ENCODE measurements at places on chromosomes 13 and 19.

- DNase-seq = no peak
Measured at GRCh38 chr19:990119-990571, 6.0 kb downstream of the WDR18 start.

GRCh38 chr19:50024719-50025021 is 502 bp downstream of the VRK3 start:
- DNase-seq = no peak

GRCh38 chr19:5595745-5596144 is 26.8 kb downstream of the SAFB2 start:
- no peak for DNase-seq

- no peak for DNase-seq
Measured at GRCh38 chr19:39832341-39833083, 1.4 kb downstream of the DYRK1B start.

DNA sequence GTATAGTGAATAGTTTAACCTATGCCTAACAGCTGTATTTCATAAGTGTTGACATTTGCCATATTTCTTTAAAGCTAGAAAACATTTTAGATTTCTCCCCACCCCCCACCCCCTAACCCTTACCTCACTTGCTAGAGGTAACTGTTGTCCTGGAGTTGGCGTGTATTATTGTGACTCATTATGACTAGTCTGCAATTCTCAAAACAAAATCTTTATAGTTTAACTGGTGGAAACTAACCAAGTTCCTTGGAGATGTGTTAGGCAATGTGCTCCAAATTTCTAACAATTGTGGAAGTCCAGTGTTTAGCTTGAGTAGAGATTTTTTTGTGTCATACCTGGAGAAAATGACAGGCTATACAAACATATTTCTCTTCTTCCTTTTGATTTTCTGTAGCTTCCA is 38.0 kb downstream of the KCTD4 start:
- DNase-seq = no peak

- no peak for DNase-seq
Measured at GRCh38 chr13:71801165-71801760, 65.7 kb downstream of the DACH1 start.

GRCh38 chr19:17725422-17726078 is 6.3 kb downstream of the MAP1S start:
- DNase-seq = no peak

DNA sequence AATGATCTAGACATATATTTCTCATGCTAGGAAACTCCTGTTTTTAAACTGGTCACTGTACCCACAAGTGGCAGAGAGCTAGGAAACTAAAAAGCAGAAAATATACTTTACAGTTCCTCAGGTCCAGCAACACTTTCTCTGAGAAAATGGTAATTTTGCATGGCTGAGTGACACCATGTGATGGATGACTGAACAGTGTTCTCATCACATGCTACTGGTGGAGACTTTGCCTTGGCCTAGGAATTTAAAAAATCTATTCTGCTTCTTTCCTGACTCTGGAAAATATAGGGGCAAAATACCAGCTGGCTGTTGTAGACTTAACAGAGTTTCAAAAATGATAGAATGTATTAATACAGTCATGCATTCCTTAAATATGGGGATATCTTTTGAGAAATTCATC is 50.0 kb downstream of the LATS2 start:
- DNase-seq = no peak

- no peak for DNase-seq
Measured at GRCh38 chr19:56201973-56202372, at the start of gene ZSCAN5C. Gene ZSCAN5C, plus strand, starts transcription at chr19:56202273. Its CDS starts 3,641 bp downstream, at chr19:56205914.

- no peak for DNase-seq
Measured at GRCh38 chr19:18468517-18468916, 30.6 kb upstream of the ISYNA1 start.

- no peak for DNase-seq
Measured at GRCh38 chr13:100211016-100211710, 122.3 kb downstream of the PCCA start.

- no peak for DNase-seq
Measured at GRCh38 chr19:5037936-5038335, 69.0 kb downstream of the KDM4B start.

GRCh38 chr13:61078976-61079770 is 336.5 kb downstream of the PCDH20 start:
- DNase-seq = no peak

DNA sequence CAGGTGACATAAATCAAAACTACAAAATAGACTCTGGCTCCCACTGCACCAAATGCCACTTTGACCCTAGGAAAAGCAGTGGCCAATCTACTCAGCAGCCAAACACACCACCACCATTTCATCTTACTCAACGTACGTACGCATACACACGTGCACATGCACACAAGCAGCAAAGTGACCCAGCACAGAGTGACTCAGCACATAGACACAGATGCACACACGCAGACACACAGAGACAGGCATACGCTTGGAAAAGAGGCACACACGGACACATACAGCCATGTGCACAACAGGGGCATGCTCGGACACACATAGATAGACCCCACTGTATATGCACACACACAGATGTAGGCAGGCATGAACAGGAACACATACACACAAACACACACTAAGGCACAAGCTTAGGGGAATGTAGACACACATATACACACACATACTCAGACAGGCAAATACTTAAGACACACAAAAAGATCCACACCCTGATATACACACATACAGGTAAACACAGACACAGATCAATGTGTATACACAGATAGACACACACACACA is 37.3 kb downstream of the PEPD start:
- no peak for DNase-seq

- no peak for DNase-seq
Measured at GRCh38 chr19:13095934-13096927, 6.4 kb downstream of the LYL1 start.

GRCh38 chr13:21069561-21070004 is 8.2 kb upstream of the LATS2 start:
- no peak for DNase-seq

Data from stimulated activated CD8-positive, alpha-beta memory T cell treated with anti-CD3 and anti-CD28 coated beads, Interleukin-15, amount 100 ng/mL, for 4 hours (primary cell).